ENCODE measurements at places on chromosomes 16 and 17.

DNA sequence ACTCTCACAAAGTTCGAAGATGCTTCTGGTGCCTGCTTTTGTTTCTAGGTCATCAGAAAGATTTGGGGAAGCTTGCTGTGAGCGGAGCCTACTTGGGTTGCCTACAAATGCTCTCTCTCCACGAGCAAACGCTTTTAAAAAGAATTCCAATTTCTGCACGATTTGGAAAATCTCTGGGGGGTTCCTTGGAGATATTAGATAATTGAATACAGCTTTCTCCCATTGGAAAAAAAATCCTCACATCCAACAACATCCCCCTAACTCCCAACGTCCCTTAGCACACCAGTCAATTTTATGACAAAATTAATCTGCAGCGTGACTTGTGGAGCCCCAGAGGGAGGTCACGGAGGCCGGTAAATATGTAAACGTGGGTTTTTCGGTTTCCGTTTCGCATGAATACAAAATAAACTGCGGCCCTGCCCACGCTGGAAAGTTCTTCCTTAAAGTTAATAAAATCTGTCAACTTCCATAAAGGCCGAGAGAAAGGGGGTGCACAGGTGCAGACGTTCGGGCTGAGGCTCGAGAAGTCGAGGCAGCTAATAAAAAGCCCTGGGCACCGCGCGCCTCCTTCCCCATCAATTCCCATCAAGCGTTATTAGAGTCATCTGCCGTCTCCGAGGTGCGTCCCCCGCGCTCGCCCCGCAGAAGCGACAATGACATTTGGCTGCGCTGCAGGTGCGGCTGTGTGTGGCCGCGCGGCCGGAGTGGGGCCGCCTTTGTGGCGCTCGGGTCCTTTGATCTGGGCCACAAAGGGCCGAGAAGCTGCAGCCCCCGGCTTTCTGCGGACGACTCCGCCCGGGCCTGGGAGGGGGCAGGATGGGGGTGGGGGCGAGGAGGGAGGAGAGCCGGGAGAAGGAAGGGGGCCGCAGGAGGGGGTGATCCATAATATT, 37.6 kb downstream of the SALL1 start:
- no peak for DNase-seq

GRCh38 chr16:79261481-79261940, 339.0 kb downstream of the MAF start:
- DNase-seq: peak; percentile 73

DNA sequence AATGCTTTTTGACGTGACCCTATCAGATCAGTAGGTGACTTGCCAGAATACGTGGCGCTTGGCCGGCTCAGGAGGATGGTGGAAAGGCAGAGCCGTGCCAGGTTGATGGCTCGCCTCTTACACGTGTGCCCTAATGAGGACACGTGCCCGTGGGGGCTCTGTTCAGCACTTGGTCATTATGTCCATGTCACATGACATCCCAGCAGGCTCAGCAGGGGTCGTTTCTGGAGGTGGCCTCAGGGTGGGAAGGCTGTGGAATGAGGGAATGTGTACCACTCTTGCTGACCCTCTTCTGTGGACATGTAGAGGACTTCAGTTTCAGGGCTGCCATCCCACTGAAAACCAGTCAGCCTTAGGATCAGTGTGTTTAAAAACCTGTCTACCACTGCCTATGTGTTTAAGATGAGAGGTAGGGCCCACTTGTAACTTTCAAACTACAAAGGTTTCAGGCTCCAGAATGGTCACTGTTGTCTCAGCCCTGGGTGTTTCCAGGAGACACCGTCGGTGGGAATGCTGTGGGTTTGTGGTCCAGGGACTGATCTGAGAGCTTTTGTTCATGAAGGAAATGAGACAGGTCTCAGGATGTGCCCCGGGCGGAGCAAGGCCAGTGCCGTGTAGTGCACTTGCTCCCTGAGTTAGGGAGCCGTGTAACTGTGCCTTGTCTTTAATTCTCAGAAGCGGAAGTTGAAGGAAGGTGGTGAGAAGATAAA, 12.1 kb downstream of the UBN1 start:
- no peak for DNase-seq

DNA sequence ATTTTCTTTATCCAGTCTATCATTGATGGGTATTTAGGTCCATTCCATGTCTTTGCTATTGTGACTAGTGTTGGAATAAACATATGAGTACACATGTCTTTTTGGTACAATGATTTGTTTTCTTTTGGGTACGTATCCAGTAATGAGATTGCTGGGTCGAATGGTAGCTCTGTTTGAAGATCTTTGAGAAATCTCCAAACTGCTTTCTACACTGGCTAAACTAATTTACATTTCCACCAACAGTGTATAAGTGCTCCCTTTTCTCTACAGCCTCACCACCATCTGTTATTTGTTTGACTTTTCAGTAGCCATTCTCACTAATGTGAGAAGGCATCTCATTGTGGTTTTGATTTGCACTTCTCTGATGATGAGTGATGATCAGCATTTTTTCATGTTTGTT, 103.7 kb downstream of the GOSR1 start:
- DNase-seq: no peak

DNA sequence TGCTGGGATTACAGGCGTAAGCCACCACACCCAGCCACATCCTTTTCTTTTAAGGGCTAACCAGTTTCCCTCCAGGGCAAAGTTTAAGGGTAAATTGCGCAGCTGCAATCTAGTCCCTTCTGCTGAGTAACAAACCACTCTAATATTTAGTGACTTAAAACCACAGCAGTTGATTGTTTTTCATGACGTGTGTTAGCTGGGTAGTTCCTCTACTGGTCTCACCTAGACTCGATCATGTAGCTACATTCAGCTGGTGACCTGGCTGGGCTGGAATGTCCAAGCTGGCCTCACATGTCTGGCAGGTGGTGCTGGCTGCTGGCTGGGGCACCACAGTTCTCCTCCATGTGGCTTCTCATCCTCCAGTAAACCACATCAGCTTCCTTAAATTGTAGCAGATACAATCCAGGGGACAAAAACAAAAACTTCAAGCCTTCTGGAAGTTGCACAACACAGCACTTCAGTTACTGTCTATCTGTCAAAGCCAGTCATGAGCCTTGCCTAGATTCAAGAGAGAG, 75.5 kb downstream of the GPRC5B start:
- DNase-seq: no peak

GRCh38 chr16:27534256-27534655, 15.5 kb downstream of the GTF3C1 start:
- no peak for DNase-seq

DNA sequence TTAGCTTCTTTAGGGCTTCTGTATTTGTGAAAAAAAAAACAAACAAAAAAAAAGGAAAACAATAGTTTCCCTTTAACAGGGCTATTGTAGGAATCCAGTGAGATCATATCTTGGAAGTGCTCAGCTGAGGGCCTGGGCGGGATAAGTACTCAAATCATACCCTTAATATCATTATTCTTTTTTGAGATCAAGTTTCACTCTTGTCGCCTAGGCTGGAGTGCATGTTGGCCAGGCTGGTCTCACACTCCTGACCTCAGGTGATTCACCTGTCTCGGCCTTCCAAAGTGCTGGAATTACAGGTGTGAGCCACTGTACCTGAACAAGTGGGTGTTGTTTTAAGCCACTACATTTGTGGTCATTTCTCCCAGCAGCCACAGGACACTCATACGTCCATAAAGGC, 87.0 kb downstream of the CDH13 start:
- no peak for DNase-seq

GRCh38 chr17:69508814-69509213, 94.3 kb downstream of the MAP2K6 start:
- no peak for DNase-seq

DNA sequence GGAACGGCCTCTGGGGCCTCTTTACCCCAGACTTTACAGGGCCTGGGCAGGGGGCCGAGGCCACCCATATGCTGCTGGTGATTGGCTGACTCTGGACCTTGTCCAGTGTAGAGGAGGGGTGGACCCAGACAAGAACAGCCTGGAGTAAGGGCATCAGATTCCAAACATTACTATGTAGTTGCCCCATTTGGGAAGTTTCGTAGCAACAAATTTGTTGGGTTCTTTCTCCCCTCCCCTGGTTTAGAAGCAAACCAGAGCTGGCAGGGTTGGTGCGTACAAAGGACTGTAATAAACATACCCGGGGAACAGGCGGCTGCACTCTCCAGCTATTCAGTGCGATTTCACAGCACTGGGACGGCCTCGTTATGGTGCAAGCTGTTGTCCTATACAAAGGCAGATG, 145.5 kb downstream of the NTN1 start:
- no peak for DNase-seq

GRCh38 chr16:80993834-80994233, 12.9 kb downstream of the CMC2 start:
- no peak for DNase-seq

All from kidney glomerular epithelial cell (primary cell).